ENCODE measurements at places on chromosomes 5 and 9.

DNA sequence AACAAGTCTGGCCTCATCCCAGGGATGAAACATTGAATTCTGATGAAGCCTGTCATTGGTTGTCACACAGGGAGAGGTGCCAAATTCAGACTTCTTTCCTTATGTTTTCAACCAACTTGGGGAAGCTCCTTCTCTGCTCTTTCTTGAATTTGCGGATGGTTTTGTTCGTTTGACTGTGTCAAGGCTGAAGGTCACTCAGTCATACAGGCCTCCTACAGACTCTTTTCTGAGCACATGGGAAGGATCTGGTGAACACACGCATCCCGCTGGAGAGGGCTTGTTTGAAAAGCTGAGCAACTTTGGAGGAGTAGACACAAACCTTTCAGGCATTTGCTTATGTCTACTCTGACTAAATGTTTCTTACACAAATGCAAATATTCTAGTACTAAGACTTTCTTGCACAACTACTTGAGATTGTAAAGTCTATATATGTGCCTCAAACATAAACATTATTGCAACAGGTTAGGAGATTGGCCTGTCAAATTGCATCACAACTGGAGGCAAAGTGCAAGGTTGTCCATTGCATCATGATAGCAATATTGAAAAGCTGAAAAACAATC lies 151.5 kb upstream of the NR3C1 start:
- DNase-seq, result no peak

- DNase-seq, result no peak
Observed at GRCh38 chr9:111030492-111030891, 7.8 kb downstream of the LPAR1 start.

- DNase-seq, result no peak
Observed at GRCh38 chr9:92938025-92938424, 9.3 kb upstream of the FGD3 start.

DNA sequence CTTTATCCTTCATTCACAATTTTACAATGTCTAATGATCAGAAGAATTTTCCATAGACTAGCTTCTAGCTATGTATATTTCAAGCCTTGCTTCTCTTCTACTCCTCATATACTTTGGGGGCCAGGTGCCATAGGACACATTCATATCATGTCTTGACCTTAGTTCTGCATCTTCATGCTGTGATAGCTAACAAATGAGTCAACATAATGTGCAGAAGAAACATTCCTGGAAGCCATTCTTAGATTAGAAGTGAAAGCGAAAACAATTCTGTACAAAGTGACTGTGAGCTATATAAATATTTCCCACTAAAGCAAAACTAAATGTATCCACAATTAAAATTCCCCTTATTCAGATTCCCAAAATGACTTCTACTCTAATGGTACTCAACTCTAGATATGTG lies 320.2 kb upstream of the NREP start:
- DNase-seq, result no peak

- no peak for DNase-seq
Observed at GRCh38 chr9:137423514-137424291, 510 bp downstream of the NOXA1 start.

- DNase-seq, result no peak
Observed at GRCh38 chr5:142568283-142568995, 117.5 kb downstream of the FGF1 start.

GRCh38 chr5:103114440-103114839 lies 5.5 kb downstream of the GIN1 start:
- no peak for DNase-seq

All from stimulated activated naive B cell treated with anti-CD40 and anti-IgM and Interleukin-4, amounts not matched to agents 10 μg/mL and 1 μg/mL and 100 μg/mL, for 72 hours (primary cell).